NCI-H1417 (cell line): ENCODE measurements at places on chromosomes 11 and 22.

DNA sequence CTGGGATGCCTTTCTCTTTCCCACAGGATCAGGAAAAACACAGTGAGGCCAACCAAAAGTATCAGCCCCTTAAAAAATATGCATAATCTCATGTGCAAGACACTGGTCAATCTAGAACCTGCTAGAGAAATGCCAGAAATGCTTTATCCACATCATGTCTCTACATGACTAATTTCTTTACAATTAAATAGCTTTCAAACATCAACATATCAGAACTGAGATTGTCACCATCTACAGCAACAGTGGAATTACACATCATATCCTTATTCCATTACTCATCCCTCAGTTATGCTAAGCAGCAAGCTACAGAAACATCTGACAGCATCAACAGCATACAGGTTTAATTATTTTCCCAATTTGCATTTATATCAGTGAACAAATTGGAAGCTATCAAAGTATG is 78.8 kb downstream of the DDIAS start:
- no peak for DNase-seq

DNA sequence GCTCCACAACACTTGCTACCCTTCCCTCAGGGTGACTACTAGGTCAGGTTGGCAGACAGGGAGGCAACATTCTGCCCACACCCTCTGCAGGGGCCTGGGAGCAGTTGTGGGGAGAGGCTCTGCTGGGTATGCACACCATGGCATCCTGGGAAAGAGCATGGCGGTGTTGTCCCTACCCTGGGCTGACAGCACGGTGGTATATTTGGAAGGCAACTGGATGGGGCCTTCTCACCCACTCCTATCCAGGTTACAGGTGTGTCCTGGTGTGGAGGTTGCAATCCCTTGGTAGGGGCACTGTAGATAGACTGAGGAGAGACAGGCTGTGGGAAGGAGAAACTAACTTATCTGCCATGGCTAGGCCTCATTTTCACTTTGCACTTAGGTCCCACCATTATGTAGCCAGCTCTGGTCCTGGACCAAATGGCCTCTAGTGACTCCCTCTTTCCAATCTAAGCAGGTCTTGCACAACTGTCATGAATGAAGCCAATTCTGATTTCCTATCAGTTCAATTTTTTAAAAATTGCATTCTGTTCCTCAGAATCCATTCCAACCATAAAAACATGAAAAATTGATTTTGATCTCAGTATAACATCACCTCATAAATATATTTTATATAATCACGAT is 54.0 kb upstream of the CD44 start:
- no peak for DNase-seq

DNA sequence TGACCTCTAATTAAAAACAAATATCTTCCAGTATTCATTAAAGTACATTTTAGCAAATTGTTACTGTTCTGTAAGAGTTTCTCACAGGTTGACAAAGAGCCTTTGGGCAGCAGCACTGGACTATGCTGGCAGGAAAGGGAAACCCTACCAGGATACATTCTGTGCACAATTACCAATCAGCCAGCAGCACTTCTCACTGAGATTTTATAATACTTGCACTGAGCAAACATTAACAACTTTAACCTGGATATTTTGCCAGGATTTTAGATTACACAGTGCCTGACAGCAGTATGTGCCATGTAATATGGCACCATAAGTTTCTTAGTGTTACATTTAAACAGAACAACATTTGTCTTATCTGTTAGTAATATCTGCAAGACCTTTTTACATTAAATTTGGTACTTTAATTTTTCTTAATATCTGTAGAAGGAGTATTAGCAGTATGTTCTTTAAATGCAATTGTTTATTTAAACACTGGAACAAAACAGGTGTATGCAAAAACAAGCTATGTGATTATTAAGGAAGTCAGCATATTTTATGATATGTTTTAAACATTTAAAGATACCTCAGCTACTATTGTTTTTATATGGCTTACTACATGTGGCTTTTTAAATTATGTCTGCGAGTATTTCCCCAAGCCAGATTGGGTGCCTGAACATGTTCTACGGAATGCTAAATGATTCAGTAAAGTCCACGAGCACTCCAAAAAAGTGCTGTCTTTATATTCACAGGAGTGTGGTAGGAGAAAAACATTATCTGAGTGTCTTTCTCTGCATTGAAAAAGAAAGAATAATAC is 699.0 kb upstream of the LUZP2 start:
- DNase-seq = no peak

- DNase-seq = no peak
These were observed 111.2 kb upstream of the RASSF10 start for GRCh38 chr11:12897867-12898266.
